ENCODE measurements at places on chromosomes 6 and 20.

DNA sequence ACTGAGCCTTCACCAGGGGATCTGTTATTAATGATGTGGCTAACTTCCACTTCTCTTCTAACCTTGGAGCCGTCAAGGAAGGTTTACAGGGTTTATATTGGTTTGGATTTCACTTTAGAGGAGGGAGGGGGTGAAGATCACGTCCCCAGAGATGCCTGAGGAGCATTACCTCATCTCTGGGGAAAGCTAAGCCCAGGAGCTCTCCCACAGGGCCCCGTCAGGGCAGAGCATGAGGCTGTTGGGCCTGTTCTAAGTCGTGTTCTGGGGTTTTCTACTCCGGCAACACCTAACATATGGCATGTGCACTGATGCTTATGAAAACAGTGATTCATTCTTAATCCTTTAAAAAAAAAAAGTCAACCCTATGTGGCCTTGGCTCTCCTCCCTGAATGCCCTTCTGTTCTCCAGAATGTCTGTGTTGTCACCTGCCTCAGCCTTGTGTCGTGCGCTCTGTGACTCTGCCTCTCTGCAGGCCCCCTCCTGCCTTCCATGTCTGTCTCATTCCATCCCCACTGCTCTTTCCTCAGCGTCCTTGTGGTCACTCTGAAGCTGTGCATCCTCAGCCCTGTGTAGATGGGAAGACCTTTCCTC is 97.4 kb upstream of the JARID2 start:
- DNase-seq, result peak; percentile 86

- DNase-seq, result peak; percentile 12
These were observed 287.0 kb upstream of the MARCKS start for GRCh38 chr6:113570161-113570560.

- peak; percentile 52 for DNase-seq
These were observed 5.8 kb downstream of the HMGA1 start for GRCh38 chr6:34242252-34243130.

DNA sequence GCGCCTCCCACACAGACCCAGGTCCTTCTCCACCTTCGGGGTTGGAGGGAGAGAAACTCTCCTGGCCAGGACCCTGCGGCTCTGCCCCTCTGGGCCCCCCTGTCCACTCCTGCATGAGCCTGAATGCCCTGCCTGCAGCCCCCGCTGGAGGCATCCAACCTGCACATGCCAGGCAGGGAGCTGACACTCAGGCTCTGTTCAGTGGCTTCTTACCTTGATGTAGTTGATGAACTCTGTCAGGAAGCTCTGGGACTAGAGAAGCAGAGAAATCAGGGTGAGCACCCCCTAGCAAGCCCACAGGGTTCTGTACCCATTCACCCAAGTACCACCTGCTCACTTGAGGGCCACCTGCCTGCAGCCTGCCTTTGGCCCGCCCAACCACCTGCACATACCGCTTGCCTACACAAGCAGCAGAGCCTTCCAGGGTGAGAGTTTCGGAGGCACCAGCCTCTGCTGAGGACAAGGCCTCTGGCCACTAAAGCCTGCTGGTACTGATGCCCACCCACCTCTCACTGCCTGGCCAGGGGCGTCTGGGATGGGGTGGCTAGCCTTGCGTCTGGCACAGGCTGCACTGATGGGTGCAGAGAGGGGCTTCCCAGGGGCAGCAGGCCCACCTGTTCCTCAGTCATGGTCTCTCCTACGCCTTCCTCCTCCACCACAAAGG is 9.7 kb downstream of the DDRGK1 start:
- DNase-seq, result no peak

DNA sequence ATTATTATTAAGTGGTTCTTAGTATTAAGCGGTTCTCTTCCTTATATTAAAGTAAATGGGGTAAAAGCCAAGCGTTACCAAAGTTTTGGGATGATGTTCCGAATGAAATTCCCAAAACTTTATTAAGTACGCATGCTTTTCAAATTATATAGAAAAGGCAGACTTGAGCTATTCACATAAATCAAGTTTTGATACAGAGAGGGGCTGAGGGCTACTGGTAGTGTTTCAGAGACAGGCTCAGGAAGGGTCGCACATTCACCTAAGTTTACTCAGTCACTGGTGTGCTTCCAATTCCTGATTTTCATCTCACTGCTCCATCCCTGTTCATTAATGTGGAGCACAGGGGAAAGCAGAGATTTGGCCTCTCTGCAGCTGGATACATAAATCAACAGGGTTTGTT is 652.2 kb downstream of the QKI start:
- DNase-seq, result no peak

DNA sequence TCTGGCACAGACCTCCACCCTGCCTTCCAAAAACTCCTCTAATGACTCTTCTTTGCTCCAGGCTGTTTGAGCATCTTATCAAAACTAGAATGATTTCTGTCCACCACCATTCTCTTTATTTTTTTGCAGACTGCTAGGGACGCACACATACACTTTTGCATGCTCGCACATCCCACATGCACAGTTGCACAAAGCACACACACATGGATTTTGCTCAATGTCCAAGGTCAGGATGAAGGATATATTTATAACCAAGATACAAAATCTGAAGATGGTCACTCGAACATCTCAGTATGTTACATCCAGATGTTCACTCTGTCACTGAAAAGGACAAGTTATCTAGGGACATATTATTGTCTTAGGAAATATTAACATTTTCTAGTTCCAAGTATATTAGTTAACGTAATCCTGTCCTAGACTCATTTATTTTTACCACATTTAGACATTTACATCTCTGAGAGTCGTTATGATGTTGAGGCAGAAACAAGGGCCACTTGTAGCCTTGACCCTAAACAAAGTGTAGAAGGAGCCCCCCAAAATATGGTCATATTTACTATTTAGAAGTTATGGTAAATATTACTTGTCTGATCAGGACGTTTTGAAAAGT is 3.4 kb upstream of the SIM1 start:
- no peak for DNase-seq

DNA sequence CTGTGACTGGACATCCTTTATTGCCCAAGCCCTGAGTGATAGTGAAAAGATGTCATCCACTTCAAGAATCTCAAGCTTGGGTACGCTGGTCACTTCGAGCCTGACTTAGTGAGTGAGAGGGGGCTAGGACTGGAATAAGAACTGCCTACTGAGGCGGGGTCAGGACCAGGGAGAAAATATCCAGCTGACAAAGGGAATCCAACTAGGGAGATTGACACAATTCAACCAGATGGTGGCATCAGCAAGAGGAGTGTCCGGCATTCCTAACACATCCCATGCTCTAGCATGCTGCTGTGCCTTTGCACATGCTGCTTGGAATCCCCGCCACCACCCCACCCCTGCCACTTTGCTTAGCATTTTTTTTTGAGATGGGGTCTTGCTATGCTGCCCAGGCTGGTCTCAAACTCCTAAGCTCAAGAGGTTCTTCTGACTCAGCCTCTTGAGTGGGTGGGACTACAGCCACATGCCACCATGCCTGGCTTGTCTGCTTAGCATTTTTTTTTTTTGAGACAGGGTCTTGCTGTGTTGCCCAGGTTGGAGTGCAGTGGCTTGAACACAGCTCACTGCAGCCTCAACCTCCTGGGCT is 6.5 kb upstream of the CEP250 start:
- DNase-seq, result no peak

- DNase-seq, result no peak
These were observed 120.3 kb downstream of the IMPG1 start for GRCh38 chr6:75952128-75952527.

GRCh38 chr20:60812561-60812960 is 439.5 kb upstream of the CDH4 start:
- no peak for DNase-seq

GRCh38 chr6:110944681-110945151 is 13.8 kb upstream of the GTF3C6 start:
- DNase-seq, result peak; percentile 95

DNA sequence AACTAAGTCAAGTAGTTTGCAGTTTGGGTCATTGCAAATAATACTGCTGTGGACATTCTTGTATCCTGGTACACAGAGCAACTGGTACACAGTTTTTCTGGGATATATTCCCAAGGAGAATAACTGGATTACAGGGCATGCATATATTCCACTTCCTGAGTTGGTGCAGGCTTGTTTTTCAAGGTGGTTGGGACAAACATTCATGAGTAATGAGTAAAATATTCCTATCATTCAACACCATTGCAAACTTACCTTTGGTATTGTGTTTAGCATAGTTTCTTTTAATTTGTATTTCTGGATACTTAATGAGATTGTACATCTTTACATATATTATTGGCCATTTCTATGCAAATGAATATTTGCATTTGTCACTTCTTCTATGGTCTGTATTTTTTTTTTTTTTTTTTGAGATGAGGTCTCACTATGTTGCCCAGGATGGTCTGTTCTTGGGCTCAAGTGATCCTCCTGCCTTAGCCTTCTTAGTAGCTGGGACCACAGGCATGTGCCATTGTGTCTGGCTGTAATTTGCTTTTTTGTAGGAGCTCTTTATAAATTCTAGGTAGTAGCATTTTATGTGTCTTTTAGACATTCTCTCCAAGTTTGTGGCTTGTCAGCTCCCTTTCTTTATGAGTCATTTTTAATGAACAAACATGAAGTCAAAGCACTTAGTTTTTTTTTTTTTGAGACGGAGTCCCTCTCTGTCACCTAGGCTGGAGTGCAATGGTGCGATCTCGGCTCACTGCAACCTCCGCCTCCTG is 158.7 kb downstream of the SOX4 start:
- DNase-seq, result peak; percentile 35

DNA sequence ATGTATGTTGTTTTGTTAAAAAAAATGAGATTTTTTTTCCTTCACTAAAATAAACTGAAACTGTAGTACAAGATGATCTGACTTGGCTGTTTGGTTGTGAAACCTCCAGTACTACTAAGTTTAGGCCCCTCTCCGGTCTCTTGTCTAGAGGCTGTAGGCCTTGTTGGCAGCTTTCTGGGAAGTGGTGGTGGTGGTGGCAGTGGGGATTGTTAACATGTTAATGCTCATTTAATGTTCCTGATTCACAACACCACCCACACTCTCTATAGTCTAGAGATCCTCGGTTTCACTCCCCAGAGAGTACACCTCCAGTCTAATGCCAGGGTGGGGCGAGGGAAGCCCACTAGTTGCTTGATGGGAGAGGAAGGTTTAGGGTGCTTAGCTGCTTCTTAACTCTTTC is 24.1 kb downstream of the STK4 start:
- peak; percentile 44 for DNase-seq

DNA sequence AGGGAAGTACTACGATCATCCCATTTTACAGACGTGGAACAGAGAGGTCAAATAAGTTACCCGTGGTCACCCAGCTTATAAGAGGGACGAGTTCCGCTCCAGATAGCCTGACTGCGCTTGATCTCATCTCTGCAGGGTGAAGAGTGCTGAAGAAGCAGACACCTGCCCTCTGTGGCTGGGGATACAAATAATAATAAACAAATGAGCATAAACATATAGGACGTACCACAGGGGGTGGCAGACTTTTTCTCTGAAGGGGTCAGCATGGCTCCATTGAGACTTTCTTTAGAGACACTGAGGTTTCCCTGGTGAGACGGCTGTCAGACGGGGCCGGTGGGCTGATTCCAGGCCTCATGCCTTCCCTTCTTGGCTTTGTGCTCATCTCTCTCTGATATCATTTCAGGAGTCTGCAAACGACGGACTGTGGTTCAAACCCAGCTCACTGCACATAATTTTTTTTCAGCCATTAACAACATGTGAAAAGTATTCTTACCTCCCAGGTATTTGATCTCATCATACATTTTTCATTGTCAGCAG is 47.1 kb downstream of the IRF4 start:
- DNase-seq, result no peak
